ENCODE measurements at places on chromosomes 1 and 21.

- DNase-seq, result no peak
These were observed 1.0 kb downstream of the LIN28A start for GRCh38 chr1:26411624-26412074.

DNA sequence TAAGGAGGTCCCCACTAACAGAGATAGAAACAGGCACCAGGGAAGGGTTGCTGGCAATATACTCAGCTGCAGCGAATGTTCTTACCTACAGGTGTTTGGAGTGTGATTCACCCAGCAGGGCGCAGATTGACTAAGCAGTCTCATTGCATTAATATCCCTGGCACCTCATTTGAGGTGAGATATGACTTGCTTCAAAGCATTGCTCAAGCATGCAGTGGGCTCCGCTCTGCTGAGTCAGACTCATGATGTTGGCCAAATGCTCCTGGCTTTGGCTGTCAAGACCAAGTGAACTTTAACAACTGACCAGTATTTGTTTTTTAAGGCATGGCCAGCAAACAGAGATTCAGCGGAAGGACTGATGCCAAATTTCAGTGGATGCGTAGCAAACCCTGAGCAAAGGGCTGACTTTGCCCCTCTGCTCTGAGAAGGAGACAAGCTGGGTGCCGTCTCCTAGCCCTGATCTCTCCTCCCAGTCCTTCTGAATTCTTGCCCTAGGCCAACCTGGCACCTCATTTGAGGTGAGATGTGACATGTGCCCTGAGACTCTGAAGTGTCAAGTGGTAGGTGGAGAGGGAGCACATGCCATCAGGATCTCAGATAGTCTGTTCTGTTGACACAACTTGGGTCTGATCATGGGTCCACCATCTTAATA, 187.1 kb upstream of the COA6 start:
- DNase-seq, result peak; percentile 56

DNA sequence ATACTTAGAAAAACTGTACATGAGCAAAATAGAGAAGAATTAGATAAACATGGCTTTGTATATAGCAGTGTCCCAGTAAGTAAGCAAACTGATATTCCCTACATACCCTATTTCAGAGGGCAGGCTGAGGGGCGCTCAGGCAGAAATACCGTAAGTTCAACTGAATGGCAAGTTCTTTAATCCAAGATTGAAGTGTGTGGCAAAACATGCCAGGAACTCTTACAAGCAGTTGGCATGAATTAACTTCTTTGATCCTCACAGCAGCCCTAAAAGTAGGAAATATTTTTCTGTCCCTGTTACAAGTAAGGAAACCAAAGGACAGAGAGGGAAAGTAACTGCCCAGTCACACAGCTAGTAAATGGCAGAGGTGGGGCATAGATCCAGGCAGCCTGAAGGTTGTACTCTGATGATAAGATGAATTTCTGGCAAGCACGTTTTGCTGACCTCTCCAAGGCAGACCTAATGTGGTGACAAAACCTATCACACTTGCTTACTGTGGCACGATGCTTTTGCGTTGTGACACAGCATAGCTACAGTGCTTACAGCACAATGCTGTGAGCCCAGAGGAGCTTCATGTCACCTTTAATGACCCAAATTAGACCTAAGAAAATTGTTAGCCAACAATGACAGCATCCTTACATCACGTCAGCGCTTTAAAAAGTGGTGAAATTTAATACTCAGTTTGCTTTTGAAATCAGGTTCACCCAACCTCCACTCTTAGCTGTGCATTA, 35.0 kb upstream of the THEM4 start:
- no peak for DNase-seq

DNA sequence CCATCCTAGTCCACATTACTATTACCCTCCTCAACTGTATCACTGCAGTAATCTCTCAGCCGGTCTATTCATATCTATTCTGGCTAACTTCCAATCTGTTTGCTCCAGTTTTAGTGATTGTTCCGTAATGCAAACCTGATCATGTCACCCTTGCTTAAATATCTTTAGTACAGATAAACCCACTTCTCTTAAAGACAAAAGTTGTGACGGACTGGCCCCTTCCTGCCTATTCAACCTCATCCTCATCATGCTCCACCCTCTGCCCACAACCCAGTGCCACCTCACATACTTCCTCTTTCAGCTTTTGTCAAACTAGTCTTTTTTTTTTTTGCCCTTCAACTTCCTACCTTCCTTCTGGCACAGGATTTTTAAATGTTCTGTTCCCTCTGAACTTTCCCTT, 2.8 kb upstream of the C1orf162 start:
- DNase-seq, result peak; percentile 9

GRCh38 chr1:118159569-118159968, 25.5 kb downstream of the SPAG17 start:
- DNase-seq, result no peak

- DNase-seq, result peak; percentile 8
These were observed 150.1 kb downstream of the PLXNA2 start for GRCh38 chr1:208093754-208094719.

DNA sequence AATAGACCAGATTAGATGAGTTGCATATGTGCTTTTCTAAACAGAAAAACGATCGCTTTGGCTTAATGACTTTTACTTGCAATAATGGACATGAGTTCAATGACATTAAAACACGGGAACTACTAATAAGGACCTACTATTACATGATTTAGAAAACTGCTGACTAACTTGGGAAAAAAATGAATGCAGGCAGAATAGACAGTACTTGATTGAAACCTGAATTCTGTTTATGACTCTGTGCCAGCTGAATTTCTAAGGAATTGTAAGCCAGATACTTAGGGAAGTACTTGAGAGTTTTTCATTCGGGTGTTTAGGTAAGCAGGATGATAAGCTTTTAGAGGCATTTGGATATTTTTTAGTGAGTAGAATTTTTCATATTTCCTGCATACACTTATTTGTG, 12.0 kb downstream of the ADGRL2 start:
- DNase-seq, result no peak

GRCh38 chr1:198549866-198550265, 9.4 kb upstream of the ATP6V1G3 start:
- no peak for DNase-seq

GRCh38 chr1:52574594-52574993, 21.7 kb upstream of the TUT4 start:
- DNase-seq, result no peak
